ENCODE measurements at places on chromosomes 12 and 14.

- DNase-seq = no peak
Observed at GRCh38 chr12:56867216-56867615, 67.0 kb downstream of the SDR9C7 start.

- DNase-seq = no peak
Observed at GRCh38 chr12:113929312-113929989, 36.7 kb downstream of the RBM19 start.

DNA sequence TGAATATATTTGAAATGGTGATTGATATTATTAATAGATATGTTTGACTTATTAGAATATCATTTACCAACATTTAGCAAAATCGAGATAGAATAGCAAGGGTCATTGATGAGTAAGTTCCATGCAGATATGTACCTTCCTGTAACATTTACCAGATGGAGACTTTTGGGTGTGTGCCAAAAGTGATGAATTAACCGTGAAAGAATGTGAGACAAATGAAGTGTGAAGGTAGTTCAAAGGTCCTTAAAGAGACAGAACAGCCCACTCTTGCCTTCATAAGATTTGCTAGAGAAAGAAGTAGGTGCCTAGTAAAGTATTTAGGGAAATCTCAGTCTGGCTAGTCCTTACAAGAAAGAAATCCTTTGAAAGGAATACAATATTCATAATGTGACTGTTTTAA lies 45.5 kb downstream of the FGD4 start:
- peak; percentile 1 for DNase-seq

DNA sequence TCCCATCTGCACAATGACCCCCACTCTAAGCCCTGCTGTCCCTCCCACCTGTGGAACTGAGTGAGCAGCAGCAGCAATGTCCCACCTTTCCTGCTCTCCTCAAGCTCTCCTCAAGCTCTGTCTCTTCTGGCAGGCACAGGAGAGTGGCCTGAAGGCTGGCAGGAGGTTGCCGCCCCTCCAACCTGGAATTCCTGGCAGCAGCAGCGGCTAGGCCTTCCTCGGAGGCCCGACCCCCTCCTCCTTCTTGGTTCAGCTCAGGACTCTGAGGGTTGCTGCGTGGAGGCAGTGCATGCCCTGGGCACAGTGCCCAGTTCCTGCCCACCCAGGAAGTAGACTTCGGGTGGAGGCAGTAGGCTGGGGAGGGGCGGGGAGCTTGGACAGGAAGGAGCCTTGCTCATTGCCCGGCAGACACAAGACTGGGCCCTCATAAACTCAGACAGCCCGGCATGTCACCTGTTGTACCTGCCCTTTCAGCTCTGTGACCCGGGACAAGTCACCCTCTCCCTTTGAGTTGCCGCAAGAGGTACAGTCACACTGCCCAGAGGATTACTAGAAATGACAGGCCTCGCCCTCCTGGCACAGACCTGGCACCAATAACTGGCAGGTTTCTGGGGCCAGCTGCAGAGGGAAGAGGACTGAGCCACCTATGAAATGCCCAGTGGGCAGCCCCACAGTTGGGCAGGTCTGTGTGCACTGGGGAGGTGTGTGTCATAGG lies 2.1 kb upstream of the SERPINA1 start:
- no peak for DNase-seq

GRCh38 chr14:74841230-74842207 lies 34.4 kb downstream of the PROX2 start:
- no peak for DNase-seq

GRCh38 chr14:99150236-99150635 lies 121.8 kb downstream of the BCL11B start:
- DNase-seq = no peak

GRCh38 chr12:58470266-58471010 lies 449.9 kb downstream of the LRIG3 start:
- DNase-seq = no peak

DNA sequence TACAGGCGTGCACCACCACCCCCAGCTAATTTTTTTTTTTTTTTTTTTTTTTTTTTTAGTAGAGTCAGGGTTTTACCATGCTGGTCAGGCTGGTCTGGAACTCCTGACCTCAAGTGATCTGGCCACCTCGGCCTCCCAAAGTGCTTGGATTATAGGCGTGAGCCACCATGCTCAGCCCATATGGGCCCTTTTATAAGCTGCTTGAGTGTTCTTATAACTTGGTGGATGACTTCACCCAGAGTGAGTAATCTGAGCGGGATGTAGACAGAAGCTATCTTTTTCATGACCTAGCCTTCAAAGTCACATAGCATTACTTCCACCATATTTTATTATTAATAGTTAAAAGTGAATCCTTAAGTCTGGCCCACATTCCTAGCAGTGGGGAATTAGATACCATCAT lies 16.4 kb downstream of the BBOF1 start:
- DNase-seq = no peak

DNA sequence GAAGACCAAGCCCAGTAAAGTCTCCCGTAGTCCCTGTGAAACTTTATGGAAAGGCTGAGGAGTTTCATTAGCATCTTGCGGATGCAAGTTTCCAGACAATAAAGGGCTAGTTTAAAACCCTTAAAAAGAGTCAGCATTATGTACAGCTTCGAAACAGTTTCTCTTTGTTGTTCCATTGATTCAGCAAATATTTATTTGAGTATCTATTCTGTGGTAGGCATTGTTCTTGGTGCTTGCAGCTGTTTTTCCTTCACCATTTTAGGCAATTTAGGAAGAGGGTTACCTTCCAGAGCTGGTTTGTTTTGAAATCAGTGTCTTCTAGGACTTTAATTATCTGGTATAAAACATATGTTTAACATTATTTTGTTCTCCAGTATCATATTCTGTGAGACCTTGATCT lies 1.5 kb downstream of the SLIRP start:
- no peak for DNase-seq

DNA sequence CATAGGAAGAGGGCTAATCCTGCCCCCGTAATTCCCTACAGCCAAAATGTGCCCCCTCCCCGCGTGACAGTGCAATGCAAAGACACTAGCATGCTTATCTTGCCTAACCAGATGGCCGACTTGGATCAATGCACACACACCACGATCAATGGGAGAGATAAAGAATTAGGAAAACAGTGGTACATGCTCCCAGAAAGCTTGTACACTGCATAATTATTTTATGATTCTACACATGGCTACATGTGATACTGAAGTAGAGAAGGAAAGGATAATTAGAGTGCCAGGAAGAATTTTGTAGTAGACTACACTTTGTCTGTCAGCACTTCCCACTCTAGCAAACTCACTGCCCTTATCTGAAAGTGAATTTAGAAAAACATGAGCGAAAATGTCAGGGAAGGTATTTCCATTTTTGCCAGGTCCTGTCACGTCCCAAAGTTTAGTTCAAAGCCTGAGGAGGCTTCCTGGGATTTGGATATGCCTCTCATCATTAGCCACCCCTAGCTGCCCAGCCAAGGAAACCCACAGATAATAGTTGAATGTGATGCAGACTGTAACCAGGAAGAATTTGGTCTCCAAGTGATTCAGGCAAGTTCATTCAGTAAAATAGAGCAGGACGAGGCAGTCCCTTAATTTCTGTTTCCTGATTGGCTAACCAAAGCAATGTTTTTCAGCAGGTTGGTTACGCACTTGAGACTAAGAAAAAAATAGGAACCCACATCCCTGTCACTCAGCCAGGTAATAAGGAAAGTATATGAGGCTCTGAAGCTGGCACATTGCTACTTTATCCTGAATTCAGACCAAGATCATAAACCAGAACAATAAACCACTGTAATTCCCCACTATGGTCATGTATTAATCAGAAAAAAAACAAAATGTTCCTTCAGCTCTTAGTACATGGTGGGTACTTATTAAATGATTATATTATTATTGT lies 199.6 kb upstream of the OTX2 start:
- DNase-seq = no peak

DNA sequence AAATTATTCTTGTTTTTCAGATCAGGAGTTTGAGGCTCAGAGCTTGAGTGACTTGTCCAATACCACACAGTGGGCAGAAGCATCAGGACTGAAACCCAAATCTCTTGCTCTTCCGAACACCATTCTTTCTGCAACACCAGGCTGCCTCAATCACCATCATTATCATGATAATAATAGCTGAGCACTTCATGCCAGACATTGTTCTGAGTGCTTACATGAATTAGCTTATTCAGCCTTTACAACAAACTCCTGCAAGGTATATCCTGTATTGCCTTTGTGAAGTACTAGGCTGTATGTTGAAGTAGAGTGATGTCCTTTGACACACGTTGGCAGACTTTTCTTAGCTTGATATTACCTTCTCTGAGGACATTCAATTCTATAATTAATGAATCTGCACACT lies 257.4 kb upstream of the ATP2B1 start:
- DNase-seq = peak; percentile 6

- no peak for DNase-seq
Observed at GRCh38 chr12:43315961-43316360, 236.0 kb downstream of the ADAMTS20 start.

DNA sequence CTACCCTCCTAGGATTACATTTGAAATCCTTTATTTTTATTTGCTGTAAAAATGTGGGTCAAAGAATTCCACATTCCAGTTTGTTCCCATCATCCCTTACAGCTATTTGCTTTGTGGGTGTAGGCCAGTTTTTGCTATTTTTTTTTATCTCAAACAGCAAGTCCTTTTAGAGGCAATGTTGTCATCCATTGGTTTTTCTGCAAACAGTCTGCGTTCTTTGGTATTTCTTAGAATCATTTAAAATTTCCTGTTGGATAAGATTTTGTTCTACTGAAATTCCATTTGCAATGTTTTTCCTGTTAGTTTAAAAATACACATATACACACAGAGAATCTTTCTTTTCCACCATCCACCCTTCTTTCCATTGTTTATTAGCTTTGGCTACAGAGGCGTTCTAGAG lies 53.3 kb upstream of the STK38L start:
- no peak for DNase-seq

GRCh38 chr12:51784688-51785087 lies 63.8 kb downstream of the FIGNL2 start:
- no peak for DNase-seq

DNA sequence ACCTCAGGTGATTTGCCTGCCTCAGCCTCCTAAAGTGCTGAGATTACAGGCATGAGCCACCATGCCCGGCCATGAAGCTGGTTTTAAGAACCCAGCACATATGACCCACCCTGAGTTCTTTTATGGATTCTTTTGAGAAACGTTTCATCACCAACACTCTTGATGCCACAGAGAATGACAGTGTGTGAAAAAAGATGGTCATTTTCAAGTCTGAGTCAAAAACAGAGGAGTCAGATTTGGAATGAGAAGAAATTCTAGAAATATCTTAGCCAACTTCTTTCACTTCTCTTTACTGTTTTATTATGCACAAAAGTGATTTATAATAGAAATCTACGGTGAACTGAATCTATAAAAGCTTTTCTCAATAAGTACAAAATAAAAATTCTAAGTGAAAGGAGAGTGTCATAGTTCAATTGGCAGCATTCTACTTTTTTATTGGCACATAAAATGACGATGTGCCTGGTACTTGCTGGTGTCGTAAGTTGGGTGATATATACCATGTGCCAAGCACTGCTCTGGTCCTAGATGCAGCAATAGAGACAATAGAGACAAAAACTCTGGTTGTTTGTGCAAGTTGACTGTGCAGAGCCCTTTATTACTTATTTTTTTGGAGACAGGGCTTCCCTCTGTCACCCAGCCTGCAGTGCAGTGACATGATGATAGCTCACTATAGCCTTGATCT lies 33.9 kb downstream of the CCDC177 start:
- no peak for DNase-seq

- DNase-seq = no peak
Observed at GRCh38 chr12:131171029-131171428, 217.3 kb downstream of the ADGRD1 start.

GRCh38 chr12:68042212-68042699 lies 53.0 kb downstream of the IFNG-AS1 start:
- peak; percentile 32 for DNase-seq

- DNase-seq = peak; percentile 66
Observed at GRCh38 chr14:23183479-23183878, at the start of gene SLC7A8. Gene SLC7A8 (minus strand): TSS chr14:23183660. CDS start chr14:23182914, 746 bp downstream.

GRCh38 chr12:1966561-1967226 lies 37.6 kb downstream of the DCP1B start:
- no peak for DNase-seq

GRCh38 chr12:21553329-21553675 lies 27.2 kb downstream of the SPX start:
- no peak for DNase-seq

DNA sequence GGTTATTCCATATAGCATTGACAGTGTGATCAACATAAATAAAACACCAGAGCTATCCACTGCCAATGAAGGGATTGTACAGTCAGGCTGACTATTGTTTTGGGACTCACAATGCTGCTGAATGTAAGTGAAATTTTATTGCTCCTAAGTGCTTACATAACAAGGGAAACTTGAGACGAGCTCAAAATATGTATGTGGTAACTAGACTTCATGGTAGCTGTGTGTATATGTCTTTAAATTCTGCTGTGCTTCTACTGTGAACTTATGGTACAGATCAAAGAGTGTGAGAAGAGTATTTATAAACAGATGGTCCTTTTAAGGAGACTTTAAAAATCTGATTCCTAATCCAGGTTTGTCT lies 6.9 kb downstream of the FLRT2 start:
- peak; percentile 49 for DNase-seq

DNA sequence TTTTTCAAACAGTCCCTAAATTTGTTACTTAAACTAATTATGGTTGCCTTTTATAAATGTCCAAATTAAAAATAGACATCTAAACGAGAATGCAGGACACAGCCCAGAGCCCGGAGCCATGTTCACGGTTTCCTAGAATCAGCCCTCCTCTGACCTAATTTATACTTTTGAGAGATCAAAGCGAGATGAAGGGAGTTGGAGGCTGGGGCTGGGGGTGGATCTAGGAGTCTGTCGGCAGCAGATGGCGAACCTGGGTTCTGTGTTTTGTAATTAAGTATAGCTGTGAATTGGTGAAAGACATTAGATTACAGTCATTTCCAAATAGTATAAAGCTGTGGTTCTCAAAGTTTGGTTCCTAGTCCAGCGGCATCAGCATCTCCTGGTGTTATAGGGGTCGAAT lies 210.1 kb downstream of the SLC41A2 start:
- no peak for DNase-seq

DNA sequence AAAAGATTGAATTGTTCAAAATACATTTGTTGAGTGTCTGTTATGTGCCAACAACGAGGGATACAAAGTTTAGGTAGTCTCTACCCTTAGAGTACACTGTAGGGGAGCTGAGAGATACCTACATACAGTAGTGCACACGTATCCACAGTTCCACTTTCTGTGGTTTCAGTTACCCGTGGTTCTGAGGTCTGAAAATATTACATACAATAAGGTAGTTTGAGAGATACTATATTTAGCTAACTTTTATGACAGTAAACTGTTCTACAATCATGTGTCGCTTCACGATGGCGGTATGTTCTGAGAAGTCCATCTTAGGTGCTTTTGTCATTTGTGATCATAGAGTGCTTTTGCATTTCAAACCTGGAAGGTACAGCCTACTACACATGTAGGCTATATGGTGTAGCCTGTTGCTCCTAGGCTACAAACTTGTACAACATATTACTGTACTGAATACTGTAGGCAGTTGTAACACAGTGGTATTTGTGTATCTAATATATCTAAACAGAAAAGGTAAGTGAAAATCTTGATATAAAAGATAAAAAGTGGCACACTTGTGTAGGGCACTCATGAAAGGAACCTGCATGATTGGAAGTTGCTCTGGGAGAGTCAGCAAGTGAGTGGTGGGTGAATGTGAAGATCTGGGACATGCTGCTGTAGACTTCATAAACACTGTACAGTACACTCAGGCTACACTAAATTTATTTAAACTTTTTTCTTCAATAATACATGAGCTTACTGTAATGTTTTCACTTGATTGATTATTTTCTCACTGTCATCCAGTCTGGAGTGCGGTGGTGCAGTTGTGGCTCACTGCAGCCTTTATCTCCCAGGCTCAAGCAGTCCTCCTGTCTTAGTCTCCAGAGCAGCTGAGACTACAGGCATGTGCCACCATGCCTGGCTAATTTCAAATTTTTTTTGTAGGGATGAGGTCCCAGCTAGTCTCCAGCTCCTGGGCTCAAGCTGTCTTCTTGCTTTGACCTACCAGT lies 4.0 kb downstream of the CPSF6 start:
- DNase-seq = no peak
